HTR-8/SVneo (cell line): ENCODE measurements at places on chromosomes 2 and 18.

DNA sequence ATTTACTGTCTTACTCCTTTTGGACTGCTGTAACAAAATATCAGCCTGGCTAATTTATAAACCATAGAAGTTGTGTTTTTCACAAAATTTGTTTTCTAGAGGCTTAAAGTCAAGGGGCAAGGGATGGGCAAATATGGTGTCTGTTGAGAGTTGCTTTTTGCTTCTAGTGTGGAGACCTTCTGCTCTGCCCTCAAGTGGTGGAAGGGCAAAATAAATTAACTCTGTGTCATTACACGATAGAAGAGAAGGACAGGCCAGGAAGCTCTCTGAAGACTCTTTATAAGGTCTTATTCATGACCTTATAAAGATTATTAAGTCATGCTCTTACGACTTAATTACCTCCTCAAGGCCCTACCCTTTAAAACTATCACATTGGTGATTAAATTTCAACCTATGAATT is 181.2 kb upstream of the LRATD1 start:
- DNase-seq = no peak

- DNase-seq = no peak
These were observed 287.8 kb upstream of the FN1 start for GRCh38 chr2:215723631-215724011.

GRCh38 chr2:201891676-201892075 is 85.3 kb downstream of the CDK15 start:
- no peak for DNase-seq

DNA sequence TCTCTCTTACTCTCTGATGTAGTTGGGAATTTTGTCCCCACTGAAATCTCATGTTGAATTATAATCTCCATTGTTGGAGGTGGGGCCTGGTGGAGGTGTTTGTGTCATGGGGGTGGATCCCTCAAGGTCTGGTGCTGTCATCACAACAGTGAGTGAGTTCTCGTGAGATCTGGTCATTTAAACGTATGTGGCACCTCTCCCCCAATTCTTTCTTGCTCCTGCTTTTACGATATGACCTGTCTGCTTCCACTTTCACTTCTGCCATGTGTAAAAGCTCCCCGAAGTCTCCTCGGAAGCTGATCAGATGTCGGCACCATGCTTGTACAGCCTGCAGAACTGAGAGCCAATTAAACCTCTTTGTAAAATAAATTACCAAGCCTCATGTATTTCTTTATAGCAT is 337.8 kb upstream of the CDH2 start:
- DNase-seq = no peak

GRCh38 chr2:20499387-20499786 is 52.5 kb downstream of the RHOB start:
- DNase-seq = no peak
